Stimulated activated CD4-positive, alpha-beta T cell treated with anti-CD3 and anti-CD28 coated beads, Interleukin-4, amount 100 ng/mL, for 4 hours (primary cell): ENCODE measurements at places on chromosomes 3 and 15.

DNA sequence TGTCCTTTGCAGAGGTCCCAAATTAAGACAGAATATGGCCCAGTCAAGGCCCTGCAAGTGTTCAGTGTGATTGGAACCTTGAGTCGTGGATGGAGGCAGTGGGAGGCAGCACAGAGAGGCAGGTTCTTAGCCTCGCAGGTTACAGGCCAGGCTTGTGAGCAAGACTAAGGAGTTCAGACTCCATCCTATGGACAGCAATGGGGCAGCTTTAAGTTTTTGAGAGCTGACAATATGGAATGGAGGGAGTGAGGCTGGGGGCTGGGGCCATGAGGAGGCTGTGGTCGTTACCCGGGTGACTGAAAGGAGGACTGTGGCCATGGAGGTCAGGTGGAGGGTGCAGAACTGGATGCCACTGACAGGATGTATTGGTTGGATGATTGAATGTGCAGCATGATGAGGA, 74.1 kb upstream of the PRR23C start:
- no peak for DNase-seq

DNA sequence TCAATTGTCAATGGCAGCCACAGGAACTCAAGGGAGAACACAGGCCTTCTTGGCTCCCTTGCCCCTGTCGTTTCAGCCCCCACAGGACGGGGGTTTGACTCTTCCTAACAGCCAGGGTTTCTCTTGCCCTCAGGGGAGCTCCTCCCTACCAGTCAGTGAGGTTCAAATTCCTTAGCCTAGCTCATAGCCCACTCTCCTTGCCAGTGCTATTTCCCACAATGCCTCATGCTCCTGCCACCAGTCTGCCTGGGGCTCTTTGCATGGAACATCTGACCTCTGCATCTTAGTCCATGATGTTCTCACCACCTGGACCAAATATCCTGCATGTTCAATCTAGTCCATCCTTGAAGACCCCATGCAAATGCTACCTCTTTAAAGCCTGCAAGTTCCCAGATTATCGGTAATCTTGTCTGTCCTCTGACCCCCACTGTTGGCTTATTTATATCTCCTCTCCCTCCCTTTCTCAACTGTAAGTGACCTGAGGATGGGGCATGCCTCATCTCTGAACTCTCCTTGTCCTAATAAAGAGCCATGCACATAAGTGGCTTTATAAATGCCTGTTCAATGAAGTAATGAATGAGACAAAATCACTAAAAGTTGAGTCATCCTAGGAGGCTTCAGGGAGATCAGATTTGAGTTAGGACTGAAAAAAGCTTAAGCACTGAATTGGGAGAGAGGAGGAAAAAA, 78.0 kb downstream of the MYO1E start:
- DNase-seq = no peak

GRCh38 chr3:151724576-151725562, 8.9 kb upstream of the AADACL2 start:
- no peak for DNase-seq

DNA sequence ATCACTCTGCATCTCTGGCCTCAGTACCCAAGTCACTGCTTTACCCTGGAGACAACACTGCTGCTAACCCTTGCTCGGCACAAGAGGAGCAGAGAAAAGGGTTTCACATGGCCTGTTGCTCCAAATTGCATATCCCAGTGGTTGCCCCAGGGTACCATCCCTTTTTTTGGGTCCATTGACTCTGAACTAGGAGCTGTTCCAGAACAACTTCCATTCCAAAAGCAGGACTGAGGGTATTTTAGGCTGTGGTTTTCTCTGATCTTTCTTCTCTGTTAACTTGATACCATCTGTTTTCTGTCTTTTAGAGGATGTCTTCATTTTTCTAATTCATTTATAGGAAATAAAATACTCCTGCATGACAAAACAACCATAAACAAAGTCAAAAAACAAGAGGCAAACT, 17.3 kb upstream of the RYK start:
- no peak for DNase-seq

- no peak for DNase-seq
Measured at GRCh38 chr3:104436506-104436905, 930.2 kb upstream of the ALCAM start.

GRCh38 chr15:52423852-52424251, 104.8 kb downstream of the MYO5A start:
- DNase-seq = no peak

GRCh38 chr15:61764141-61764540, 296.1 kb downstream of the VPS13C start:
- DNase-seq = no peak

GRCh38 chr3:4963669-4964570, 15.3 kb upstream of the BHLHE40 start:
- no peak for DNase-seq
